ENCODE measurements at places on chromosomes 5 and 9.
A peak's percentile ranks its signal among the peaks of the same experiment; 100 is the strongest.

GRCh38 chr9:10366171-10366779 lies 246.5 kb downstream of the PTPRD start:
- DNase-seq = peak; percentile 1

DNA sequence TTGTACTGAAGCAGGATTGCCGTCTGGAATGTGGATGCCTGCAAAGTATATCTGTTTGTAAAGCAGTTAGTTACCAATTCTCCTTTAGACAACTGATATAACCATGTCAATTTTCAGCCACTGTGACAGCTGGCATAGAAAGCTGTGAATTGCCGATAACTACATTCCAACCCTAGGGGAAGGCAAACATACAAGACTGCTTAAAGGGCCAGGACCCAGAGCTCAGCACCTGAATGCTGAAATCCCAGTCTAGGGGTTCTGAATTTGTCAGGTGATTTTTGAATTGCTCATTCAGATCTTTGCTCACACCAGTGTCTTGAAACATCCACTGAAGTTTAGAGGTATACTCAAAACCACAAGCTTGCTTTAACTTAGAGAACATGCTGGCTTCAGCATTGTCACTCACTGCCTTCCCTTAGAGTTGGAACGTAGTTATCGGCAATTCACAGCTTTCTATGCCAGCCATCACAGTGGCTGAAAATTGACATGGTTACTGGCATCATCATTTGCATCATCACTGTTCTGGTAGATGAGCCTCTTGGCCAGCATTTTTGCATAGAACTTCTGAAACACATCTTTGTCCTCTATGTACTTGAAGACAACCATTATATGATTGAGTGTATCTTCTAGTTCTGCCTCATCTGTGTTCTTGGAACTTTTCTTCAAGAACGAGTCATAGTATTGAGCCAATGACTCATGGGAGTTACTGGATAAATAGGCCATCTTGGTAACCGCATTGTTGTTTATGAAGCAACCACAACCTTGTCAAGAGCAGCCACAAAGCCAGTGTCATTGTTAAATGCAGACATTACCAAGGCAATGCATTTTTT lies 82.1 kb downstream of the CCDC192 start:
- no peak for DNase-seq

DNA sequence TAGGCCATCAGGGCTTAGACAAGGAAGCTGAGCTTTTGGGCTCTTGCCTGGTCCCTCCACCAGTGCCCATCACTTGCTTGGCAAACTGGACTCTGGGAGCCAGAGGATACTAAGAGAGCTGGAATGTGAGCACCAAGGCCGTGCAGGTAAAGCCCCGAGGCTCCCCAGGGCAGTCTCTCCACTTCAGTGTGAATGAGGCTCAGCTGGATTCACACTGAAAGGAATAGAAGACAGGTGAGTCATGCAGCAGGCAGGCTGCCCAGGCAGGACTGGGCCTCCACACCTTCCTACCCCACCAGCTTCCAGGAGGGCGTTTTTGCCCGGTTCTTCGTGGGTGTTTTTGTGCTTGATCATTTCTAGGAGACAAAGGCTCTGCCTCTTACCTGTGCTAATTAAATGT lies 7.3 kb upstream of the CTSV start:
- DNase-seq = no peak

DNA sequence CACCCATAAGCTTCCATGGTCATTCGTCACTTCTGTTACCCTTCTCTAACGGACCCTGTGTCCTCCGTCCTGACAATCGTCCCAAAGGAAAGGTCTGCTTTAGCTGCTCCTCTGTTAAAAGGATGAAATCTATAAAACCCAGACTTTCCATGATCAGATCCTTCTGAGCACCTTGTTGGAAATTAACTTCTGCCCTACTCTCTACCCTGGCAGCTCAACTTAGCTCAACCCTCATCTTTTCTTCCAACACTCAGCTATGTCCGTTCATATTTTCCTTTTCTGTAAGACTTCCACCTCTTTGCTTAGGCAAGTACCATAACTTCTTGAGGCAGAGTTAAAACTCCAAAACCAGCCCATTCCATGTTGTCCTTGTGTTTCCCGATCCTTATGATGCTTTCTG lies 205.4 kb downstream of the SPATA31A6 start:
- DNase-seq = no peak

DNA sequence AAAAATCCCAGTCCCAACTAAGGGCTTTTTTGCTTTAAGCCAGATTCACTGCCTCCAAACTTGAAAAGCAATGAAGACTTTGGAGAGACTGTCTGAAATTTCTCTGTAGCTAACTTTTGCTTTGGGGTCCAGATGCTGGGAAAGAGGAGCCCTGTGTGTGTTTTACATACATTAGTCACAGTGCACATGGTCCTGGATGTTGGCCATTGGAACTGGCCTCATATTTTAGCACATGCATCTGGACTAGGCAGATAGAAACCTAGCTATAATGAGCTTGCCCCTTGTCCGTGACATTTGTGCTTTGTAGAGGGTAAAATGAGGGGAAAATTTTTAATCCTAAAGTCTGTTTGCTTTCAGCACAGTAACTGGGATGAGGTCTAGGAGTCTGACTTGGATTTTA lies 421.7 kb downstream of the CDK5RAP2 start:
- no peak for DNase-seq

GRCh38 chr9:102518324-102518723 lies 476.8 kb upstream of the CYLC2 start:
- no peak for DNase-seq
